ENCODE measurements at places on chromosomes 12 and 14.
A peak's percentile ranks its signal among the peaks of the same experiment; 100 is the strongest.

DNA sequence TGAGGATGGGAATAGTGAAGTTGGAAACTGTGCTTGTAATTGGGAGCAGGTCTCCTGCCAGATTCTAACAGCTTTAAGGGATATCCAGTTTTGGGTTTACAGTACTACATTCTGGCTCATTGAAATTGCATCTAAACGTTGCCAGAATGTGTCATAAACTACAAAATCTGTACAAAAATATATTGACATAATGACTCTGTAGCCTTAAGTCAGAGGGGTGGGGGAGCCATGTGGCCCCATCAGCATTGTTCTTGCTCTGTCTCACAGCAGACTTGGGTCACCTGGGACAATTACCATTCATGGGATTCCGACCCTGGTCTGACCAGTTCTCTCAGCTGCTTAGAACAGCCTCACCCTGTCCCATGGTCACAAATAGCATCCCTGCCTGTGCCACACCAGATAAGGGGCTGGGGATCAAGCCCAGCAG is 43.3 kb upstream of the MED13L start:
- DNase-seq: no peak

GRCh38 chr12:121455766-121456420 is 56.0 kb downstream of the RNF34 start:
- DNase-seq: no peak

- peak; percentile 20 for DNase-seq
Observed at GRCh38 chr14:59463787-59464485, 1.2 kb downstream of the GPR135 start.

DNA sequence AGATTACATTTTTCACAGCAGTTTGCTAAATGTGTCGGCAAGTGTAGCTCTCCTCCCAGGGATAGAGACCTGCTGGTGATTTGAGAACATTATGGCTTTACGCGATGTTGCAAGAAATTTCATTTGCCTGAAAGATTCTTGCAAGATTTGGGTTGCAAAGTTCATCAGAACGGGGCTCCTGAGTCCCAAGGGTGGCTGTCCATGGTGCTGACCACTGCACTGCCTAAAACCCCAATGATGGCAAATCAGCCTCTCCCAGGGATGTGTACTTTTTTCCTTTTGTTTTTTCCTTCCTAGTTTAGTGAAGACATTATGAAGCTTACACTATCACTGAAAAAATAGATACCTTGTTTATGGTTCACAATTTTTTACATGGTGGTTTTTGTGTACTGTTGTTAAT is 85.4 kb downstream of the WSCD2 start:
- DNase-seq: no peak

GRCh38 chr14:99575043-99576023 is 28.7 kb downstream of the CCDC85C start:
- DNase-seq: no peak

GRCh38 chr12:120261951-120262851 is 3.3 kb downstream of the PXN start:
- DNase-seq: no peak

GRCh38 chr14:58966997-58967396 is 221.5 kb upstream of the DAAM1 start:
- no peak for DNase-seq

DNA sequence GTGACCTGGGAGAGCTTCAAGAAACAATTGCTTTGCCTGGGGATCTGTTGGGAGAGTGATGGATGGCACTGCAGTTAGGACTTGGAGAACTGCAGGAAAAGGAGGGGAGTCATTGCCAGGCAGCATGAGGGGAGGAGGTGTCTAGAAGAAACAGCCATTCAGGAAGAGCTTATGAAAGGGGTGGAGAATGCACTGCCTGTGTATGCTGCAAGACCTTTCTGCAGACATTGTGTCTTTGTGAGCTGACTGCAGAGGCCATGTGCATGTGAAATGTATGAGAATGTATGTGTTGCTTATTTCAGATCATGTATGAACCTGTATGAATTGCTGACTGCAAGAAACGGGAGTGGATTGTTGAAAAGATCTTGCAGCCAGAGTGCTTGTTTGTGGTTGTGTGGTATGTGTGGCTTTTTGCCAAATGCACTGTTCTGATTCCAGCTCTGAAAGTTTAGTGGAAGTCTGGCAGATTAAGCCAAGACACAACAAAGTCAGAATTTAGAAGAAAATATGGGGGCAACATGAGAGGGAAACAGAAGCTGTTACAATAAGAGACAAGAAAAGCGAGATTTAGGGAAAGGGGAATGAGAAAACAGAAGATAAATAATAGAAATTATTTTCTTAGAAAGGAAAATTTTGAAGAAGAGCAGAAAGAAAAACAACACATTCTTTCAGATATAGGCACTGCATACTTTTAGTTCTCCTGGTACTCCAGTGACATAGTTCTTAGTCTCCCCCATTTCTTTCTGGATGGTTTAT is 9.8 kb upstream of the RIMKLB start:
- DNase-seq: no peak

- no peak for DNase-seq
Observed at GRCh38 chr14:43005807-43006206, 1399.1 kb downstream of the LRFN5 start.

DNA sequence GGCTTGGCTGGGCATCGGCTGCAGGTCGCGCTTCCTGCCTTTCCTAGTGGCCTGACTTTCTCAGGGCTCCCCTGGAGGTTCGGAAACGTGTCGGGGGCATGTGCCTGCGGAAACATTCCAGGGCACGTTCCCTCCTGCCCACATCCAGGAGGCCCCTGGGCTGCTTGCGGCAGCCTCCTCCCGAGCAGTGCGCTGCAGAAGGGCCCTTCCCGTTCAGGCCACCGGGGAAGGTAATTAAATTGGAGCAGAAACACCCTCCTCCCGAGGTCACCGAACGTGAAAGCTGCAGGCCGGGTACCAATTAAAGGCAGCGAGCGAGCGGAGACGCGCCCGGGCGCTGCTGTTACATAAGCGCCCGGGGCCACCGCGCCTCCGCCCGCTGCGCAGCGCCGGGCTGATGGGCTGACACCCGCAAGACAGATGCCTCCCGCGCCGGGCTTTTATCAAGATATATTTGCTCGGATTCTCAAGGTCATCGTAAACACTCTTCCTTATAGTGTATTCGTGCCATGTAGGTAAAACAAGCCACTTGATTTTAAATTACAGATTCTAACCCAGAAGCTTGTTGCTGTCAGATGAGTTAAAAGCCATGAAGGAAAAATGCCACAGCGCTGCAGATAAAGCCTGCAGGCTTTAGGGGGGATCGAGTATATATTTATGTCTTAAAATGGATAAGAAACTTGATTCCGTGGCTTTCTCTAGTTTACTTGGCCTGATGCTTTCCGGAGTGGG is 31.4 kb downstream of the SSPN start:
- DNase-seq: no peak

DNA sequence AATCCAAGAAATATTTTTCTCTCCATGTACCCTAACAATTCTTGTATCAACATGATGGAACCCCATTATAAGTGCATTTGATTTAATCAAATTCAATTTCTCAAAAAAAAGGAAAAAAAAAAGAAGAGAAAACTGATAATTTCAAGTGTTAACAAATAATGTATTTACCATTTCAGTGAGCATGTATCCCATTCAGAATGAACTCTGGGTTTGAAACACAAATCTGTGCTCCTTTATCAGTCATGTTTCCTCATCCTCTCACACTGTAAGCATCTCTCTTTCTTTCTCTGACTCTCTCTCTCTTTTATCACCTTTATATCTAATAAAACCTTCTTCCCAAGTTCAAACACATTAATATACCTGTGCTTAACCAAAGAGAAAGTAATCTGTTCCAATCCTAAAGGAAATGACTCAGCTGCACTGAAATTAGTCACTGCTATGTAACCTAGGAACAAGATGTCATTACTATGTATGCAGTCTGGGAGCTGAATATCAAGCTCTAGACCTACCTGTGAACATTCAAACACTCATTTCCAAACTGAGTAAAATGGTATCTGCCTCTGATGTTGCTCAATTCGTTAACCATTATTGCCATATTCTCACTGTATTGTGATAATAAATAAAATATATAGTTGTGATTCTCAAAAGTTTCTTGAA is 135.0 kb upstream of the LRIG3 start:
- no peak for DNase-seq

GRCh38 chr12:43062201-43062895 is 472.8 kb upstream of the PRICKLE1 start:
- DNase-seq: no peak

DNA sequence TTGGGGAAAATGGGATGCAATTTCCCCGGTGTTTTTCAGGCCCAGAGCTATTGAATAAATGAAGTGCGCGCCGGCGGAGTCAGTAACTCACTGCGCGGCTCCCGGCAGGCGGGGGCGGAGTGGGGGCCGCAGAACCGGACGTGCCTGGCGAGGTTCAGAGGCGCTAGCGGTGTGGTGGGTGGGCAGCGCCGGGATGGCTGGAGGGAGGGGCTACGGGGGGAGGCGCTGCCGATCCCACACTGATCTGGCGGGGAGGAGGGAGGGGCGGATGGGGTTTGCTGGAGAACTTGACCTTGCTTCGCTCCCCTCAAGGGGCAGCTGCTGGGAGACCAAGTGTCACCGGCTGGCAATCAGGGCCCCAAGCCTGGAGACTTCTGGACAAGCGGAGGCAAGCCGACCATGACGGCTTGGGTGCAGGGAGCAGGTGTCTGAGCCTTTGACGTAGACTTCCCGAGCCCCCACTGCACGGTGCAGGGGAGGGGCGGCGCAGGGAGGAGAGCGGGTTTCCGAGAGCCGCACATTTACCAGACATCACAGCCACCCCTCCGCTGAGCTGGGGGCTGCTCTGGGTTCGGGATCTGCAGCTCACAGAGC is 174.1 kb upstream of the RTL1 start:
- no peak for DNase-seq

- DNase-seq: no peak
Observed at GRCh38 chr12:87428701-87429277, 600.4 kb downstream of the C12orf50 start.

DNA sequence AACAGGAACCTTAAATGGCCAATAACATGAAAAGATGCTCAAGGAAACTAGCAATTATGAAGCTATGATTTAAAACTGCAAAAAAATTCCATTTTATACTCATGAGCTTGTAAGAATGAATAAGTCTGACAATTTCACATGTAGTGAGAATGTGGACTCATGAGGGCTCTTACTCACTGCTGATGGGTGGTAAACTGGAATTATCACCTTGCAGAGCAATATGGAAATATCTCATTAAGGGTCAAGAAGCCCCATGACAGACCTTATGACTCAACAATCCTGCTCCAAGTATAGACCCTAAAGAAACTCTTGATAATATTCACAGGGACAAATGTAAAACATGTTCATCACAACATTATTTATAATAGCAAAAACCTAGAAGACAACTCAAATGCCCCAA is 23.5 kb upstream of the SMAGP start:
- DNase-seq: no peak

DNA sequence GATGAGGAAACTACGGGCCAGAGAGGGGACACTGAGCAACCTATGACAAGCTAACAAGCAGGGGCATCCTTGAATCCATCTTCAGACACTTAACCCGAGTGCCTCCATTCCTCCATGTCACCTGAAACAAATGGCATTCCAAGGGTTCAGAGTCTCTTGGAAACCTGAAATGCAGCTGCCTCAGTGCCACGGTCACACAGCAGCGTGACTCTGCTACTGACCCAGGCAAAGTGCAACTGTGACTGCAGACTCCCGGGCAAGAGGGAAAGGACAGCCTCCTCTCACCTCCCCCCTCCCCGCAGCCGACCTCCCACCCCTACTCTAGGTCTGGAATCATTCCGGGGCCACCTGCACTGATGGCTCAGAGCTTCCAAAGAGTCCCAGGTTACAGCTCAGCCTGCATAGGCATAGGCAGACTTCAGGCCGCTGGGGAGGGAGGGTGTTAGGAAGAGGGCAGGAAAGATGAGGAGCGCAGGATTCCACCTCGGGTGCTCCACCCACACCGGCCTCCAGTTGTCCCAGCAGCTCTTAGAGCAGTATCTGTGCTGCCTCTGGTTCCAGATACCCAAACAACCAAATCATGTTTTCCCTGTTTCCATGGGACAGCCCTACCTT is 53.2 kb downstream of the KCNK10 start:
- no peak for DNase-seq

- no peak for DNase-seq
Observed at GRCh38 chr12:109589691-109590245, 16.2 kb downstream of the MVK start.

GRCh38 chr12:26612203-26612602 is 220.8 kb downstream of the ITPR2 start:
- no peak for DNase-seq

- no peak for DNase-seq
Observed at GRCh38 chr12:12294215-12295005, 27.6 kb upstream of the LRP6 start.

DNA sequence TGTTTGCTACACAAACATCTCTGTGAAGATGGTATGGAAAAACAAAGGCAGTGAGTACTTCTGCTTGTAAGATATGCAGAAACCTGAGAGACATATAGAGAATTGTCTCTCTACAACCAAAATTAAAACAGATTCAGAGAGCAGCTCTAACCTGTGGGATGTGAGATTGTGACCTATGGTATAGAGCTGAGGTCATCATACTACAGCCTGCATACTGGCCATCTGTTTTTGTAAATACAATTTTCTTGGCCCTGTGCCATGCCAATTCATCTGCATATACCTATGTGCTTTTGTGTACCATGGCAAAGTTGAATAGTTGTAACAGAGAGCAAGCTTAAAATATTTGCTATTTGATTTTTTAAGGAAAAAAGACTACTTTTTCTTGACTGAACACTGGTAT is 99.6 kb downstream of the LMO3 start:
- DNase-seq: no peak

GRCh38 chr12:108595711-108596647 is 1.9 kb downstream of the TMEM119 start:
- no peak for DNase-seq

- DNase-seq: no peak
Observed at GRCh38 chr12:25337916-25338315, 87.2 kb upstream of the KRAS start.

DNA sequence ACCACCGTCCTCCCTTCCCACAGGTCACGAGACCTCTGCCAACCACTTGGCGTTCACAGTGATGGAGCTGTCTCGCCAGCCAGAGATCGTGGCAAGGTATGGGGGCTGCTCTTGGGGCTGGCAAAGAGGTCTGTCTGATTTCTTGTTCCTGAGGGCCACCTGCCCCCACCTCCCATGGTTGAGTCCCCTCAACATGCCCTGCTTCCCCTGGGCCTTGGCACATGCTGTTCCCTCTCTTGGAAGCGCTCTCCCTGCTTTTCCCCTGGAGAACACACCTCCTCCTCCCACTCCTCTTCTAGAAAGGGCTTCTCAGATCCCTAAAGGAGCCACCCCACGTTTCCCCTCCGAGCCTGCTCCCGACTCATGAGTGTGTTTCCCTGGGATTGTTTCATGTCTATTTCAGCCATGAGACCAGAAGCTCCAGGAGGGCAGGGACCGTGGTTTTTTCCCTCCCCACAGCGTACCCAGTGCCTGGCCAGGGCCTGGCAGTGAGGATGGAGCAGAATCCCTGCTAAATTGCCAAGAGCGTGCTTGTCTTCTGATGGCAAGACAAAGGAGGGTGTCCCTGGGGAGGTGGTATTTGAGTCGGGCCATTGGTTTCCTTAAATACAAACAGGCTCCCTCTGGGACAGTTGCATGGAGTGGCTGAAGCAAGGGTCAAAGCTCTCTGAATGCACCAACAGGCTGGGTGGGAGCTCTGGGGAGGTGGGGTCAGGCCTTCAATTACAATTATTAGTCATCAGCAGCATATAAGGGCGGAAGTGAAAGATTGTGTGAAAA is 34.1 kb downstream of the CYP46A1 start:
- DNase-seq: no peak

GRCh38 chr14:33070475-33070874 is 131.8 kb downstream of the NPAS3 start:
- DNase-seq: no peak

- DNase-seq: no peak
Observed at GRCh38 chr12:128418944-128419343, 152.0 kb downstream of the TMEM132C start.

GRCh38 chr14:59096303-59096702 is 92.2 kb upstream of the DAAM1 start:
- DNase-seq: no peak
